ENCODE measurements at places on chromosomes 11 and 22.

DNA sequence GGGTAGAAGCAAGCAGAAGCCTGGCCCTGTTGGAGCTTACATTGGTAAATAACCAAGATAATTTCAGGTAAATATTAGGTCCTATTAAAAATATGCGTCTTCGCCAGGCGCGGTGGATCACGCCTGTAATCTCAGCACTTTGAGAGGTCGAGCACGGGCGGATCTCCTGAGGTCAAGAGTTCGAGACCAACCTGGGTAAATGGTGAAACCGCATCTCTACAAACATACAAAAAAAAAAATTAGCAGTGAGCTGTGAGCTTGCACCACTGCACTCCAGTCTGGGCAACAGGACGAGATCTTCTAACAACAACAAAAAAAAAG lies 529 bp upstream of the SULT4A1 start:
- DNase-seq: no peak

GRCh38 chr11:103994518-103994917 lies 41.9 kb upstream of the DDI1 start:
- peak; percentile 54 for DNase-seq

- DNase-seq: no peak
These were observed 437 bp downstream of the KIAA0930 start for GRCh38 chr22:45240104-45240809.

DNA sequence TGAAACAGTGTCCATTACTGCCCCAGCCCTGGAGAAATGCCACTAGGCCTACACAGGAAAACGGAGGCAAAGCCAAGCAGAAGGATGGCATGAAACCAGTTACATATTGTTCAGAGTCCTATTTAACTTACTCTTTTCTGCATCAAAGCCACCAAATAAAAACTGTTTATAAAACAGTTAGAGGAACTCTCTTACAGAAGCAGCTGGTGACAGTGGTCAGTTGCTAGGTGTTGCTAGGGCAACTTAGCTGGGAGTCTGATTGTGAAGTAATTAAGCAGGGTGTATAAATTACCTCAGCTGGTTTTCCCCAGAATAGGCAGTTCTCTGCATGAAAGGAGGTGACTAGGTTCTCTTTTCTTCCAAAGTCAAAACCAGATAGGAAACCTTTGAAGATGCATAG lies 115.6 kb upstream of the ZBED5 start:
- peak; percentile 69 for DNase-seq

DNA sequence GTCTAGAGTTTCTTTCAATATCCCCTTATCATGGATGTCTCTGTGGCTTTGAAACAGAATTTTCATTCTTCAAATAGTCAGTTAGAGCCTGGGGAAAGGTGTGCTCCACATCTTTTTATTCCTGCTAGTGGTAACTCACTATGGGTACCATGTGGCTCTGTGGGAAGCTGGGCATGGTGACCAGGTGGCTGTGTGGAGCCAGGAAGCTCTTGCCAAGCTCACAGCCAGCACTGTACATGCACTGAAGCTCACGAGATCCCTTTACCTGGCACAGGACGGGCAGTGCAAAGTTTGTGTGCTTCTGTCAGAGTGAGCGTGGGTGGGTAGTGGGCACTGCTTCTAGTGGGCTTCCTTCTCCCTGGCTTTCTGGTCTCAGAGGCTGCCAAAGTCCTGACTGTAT lies 6.3 kb upstream of the KDM4F start:
- DNase-seq: no peak

DNA sequence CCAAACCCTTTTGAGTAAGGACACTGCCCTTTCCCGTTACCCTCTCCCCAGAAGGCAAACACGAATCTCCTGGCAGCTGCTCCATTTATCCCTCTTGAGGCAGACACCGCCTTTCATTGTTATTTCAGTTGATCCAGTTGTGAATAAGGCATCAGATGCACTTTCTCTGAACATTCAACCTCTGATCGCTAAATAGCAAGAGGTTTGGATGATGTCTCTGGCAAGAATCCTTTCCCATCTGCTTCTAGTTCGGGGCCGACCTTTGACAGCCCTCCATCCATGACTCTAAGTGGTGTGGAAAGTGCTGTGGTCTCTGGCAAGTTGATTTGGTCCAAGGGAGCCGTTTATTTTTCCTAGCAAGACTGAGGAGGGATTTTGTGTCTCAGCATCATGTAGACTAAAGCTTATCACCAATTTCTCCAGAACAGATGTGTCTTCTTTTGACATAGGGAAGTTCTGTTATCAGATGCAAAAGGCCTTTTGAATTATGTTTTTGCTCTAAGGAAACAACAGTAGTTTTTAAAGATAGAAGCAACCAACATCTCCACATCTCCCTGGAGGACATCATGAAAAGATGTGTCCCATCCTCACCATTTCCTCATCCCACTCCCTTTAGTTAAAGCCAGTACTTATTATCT lies 123.6 kb downstream of the CCDC34 start:
- DNase-seq: no peak

DNA sequence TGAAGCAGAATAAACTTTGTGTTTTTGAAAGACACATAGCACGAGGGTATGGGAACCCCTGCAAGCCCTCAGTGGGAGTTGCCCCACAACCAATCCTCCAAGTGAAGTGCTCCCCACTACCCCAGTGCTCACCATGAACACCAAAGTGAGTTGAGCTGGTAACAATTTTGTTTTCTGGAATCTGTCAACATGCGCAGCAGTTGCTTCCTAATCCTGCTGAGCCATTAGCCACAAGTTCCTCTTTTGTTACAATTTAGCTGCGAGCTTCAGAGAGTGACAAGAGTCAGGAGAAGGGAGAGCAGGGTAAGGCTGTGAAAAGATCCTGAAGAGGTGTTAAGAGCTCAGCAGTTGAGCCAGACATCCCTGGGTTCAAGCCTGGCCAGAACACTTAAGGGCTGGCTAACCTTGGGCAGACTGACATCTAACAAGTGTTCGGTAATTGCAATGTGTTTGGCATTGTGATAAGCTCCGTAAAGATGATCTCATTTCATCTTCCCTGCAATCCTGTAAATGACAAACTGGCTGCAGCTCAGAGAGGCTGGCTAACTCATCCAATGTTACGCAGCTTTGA lies 24.1 kb upstream of the ASPHD2 start:
- no peak for DNase-seq

DNA sequence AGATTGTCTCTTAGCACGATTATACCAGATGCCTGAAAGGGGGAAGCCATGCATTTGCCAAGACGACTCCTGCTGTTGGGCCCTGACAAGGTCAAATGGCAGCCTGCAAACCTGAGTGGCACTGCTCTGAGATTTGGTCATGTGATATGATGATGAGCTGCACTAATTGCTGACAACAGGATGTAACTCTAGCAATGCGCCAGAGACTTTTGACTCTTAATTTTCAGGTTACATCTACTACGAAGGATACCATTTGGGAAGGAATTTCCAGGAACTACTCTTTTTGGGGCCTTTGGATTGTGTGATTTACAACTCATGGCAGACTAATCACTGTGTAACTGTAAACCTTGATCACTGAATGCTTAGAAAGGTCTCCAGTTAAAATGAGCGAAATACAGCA lies 13.1 kb downstream of the TREH start:
- no peak for DNase-seq

DNA sequence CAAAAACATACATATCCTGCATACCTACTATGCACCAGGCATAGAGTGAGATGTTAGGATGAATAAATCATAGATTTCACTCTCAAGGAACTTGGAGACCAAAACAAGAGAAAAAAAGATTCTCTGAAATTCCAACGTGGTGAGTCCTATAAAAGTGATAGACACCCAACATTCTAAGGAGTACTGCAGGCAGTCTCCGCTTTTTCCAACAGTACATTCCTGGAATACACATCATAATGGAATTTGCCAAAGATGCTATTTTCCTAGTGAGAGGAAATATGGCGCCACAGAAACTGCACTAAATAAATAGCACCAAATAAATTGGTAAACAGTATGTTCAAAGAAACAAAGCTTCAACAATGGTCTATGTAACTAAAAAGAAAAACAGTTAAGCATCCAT lies 6.0 kb downstream of the TMEM123 start:
- DNase-seq: no peak

DNA sequence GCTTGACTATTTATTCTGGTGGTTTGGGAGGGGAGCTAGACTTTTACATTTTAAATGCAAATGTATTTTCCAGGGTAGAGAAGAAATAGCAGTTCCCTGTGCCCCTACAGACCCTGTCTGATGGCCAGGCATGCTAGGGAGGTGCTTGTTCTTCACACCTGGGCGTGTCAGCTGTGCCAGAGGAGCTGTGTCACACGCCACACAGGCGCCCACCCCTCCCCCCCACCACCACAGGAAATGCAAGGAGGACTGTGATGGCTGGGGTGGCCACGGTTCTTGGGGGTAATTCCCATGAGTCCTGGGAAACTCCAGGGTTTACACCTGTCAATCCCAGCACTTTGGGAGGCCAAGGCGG lies 82.2 kb downstream of the FLI1 start:
- no peak for DNase-seq

GRCh38 chr11:85752890-85753581 lies 57.9 kb downstream of the SYTL2 start:
- DNase-seq: no peak

DNA sequence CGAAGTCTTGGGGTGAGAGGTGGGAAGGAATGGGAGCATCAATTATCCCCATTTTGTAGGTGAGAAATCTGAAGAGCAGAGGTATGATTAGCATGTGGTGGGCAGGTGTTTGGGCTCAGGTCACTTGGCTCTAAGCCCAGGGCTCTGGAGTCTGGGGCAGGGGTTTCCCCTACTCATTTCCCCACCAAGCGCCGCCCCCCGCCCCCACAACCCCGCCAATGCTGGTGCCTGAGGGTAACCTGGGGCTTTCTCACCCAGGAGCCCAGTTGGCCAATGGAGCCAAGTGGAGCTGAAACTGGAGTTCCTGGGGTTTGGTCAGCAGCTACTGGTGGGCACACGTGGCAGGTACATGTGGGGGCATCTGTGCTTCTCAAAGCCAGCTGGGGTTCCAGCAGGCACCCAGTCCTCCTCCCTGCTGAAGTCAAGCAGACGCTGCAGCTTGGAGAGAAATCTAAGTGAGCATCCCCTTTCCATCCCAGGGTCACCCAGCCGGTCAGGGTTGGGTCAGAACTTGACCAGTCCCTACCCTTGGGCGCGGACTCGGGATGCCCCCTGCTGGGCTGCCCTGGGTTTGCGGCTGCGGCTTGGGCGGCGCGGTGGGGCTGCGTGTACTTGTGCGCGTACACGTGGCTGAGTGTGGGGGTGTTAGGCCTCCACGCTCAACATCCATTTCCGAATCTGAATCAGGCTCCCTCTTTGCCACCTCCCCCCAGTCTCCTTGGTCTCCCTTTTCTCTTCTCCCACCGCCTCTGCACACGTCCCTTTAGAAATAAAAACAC lies 1.7 kb upstream of the CHRM1 start:
- peak; percentile 54 for DNase-seq

- DNase-seq: no peak
These were observed 291.8 kb upstream of the DDI1 start for GRCh38 chr11:103744496-103745153.

GRCh38 chr22:31588970-31589675 lies 72.9 kb downstream of the PISD start:
- DNase-seq: no peak

DNA sequence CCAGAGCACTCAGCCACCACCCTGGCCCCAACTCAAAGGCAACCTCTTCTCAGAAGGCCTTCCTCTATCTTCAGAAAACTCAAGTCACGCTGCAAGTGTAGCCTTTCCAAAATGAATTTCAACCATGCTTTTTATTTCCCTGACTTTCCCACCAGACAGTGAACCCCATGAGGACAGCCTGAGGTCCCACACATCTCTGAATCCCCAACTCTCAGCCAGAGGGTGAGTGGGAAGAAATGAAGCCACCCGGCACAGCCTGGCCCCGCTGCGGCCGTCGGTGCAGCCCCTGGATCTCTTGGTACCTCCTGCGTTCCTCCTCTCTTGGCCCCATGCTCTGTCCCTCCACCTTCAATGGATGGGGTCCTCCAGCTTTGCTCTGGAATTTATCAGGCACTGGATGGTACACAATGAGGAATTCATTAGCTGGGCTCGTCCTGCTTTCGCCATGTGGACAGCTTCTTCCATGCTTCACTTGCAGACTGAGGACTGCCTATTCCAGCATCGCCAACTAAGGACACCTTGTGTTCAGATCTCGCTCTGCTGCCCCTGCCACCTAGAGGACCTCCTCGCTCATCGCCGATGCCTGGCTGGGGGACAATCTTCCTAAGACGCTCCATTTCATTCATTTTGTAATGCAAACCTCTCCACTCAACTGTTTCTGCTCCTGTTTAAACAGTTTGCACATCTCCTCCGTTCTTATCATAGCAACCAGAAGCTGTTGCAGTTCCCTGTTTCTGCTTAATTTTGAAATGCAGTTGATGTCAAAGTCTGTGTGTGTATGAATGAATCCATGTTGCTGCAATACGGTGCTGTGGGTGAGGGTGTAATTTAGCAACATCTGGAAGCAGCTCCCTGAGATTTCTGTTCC lies 672.1 kb downstream of the TBC1D22A start:
- DNase-seq: peak; percentile 49

- DNase-seq: peak; percentile 73
These were observed 14.5 kb downstream of the FEZ1 start for GRCh38 chr11:125481531-125481930.

GRCh38 chr11:2898366-2899079 lies 12.9 kb upstream of the CDKN1C start:
- no peak for DNase-seq

DNA sequence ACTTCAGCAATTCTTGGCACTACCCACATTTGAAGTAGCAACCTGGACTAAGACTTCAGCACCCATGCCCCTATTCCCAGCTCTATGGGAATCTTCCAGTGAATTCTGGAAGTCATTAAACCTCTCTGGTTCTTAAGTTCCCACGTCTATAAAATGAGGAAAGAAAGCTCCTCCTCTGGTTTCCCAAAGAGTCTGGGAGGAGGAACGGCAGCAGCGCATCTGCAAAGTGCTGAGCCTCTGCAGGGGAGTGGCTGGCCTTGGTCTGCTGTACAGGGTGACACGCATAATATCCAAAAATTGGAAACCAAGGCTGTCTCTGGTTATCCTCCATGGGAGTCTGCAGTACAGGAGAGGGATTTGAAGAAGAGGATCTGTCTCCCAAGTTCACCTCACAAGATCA lies 73.6 kb upstream of the TP53I11 start:
- no peak for DNase-seq

GRCh38 chr11:14451825-14452224 lies 47.8 kb downstream of the COPB1 start:
- no peak for DNase-seq

- DNase-seq: no peak
These were observed 57.6 kb downstream of the SMIM38 start for GRCh38 chr11:69213316-69213715.
